Urinary bladder (tissue), 4 donors: ENCODE measurements at places on chromosomes 2 and 18.

- DNase-seq: no peak
Measured at GRCh38 chr2:169006665-169007064, 24.5 kb downstream of the ABCB11 start.

DNA sequence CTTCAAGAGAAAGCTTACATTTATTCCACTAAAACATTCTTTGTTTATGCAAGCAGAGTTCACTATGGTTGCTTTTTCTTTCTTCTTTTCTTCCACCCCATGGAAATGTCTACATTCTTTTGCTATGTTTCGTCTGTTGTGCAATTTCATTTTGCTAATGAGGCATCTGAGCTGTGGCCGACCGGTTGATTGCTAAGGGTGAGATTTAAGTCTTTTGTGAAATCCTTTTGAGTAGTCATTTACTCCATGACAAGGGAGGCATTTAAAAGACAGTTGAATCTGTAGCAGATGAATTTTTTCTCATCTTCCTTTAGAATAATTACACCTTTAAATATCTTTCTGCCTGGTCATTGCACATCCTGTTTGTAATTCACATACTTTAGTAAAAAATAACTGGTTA, 324.1 kb upstream of the THUMPD2 start:
- no peak for DNase-seq

DNA sequence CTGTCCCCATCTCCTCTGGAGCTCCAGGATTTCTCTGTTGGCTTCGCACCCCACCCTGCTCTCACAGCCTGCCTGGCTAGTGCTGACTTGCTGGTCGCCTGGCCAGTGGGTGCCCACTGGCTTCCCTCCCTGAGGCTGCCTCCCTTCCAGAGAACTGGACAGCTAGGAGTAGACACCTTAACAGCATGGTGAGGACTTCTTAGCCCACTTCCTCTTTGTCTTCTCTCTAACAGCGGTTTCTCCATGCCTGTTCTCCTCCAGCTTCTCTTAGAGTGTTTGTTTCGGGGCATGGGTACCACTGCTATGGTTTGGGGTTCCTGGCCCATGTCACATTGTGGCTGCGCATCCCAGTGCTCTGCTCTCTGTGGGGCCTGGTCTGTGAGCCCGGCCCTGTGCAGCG, 37.1 kb downstream of the ZNF532 start:
- no peak for DNase-seq

- no peak for DNase-seq
Measured at GRCh38 chr2:160609346-160609745, 115.7 kb upstream of the RBMS1 start.

GRCh38 chr2:27315122-27315521, 6.9 kb upstream of the UCN start:
- DNase-seq: no peak

DNA sequence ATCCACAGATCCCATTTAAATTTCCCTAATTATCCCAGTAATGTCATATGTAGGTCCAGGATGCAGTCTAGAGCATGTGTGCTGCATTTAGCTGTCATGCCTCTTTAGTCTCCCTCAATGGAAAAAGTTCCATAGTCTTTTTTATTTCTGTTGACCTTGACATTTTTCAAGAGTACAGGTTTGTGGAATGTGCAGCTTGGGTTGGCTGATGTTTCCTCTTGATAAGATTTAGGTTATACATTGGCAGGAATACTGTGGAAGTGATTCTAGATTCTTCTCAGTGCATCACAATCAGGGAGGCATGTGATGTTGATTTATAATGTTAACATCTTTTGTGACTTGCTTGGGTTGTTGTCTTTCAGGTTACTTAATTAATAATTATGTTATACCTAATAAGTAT, 42.5 kb downstream of the PPM1B start:
- no peak for DNase-seq

DNA sequence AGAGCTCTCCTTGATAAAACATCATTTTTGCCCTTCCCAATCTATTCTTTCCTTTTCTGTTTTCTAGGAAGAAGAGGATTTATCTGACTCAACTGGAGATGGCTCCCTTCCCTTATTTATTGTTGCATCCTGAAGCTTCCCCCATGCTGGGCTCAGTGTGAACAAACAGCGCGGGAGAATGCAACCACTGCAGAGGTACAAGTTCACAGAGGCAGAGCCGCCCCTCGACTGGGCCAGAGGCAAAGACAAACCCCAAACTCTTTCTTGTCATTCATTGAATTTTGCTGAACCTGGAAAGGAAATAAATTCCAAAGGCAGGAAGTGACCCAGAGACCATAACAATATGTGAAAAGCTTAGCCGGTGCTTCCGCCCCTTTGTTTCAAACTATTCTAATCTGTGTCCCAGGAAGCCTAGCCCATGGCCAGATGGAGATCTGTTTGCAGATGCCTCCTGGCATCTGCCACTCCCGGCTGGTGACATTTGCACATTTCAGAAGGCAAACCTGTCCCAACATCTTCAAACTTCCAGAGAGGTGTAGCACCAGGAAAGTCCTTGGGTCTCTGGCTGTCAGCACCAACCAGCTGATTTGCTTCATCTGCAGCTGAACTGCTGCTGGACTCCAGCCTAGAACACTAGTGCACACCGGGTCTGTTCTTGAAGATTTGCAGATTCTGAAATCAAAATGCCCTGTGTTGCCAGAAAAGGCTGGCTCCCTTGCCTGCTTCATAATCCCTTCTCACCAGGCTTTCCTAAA, 79.4 kb upstream of the MAP4K3 start:
- no peak for DNase-seq

DNA sequence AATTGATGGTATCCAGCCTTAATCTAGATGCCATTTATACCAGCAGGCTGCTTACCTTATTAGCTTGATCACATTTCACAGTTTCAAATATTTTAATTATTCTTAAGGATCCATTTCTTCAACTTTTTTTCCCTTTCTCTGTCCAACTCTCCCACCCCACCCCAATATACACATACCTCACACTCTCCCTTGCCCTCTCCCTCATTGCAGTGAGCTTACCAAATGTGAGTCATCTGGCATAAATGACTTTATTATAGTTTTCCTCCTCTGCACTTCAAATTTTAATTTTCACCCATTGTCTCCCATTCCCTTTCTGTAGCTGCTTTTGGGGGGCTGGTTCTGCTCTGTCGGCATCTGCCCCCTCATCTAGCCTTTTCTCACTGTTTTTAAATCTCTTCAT, 12.9 kb downstream of the HTR2B start:
- DNase-seq: no peak

- peak; percentile 62 for DNase-seq
Measured at GRCh38 chr2:177758591-177759371, 313.8 kb downstream of the PDE11A start.

DNA sequence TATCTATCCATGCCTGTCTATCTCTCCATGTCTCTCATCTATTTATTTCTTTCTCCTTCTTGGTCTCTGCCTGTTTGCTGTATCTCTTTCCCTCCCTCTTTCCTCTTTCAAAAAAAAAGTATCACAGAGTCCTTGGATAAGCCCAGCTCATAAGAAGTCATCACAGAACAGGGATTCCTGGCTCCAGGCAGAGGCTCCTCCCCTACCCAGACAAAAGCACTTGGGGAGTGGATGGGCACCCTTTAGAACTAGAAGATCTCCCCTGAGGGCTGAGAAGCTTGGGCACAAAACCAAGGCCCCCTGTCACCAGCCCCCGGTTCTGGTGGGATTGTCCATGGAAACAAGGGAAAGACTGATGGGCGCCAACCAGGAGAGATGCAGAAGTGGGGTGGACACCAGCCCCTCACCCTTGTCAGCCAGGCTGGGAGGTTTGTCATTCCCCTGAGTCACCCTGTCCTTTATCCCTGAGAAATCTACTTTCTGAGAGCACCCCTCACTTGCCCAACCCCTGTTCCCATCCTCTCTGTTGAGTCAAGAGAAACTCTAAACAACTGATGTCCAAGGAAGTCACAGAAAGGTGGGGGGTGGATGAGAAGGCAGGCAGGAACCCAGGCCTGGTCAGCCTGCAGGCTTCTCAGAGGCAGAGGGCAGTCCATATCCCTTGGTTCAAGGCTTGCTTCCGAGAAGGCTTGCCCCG, 127.1 kb downstream of the TNS1 start:
- DNase-seq: no peak

- DNase-seq: no peak
Measured at GRCh38 chr2:138649571-138649970, 130.6 kb downstream of the NXPH2 start.

GRCh38 chr2:23708771-23709170, 218.2 kb downstream of the ATAD2B start:
- no peak for DNase-seq

- no peak for DNase-seq
Measured at GRCh38 chr2:64846177-64846576, 143.0 kb upstream of the SLC1A4 start.

GRCh38 chr18:12849548-12849947, 34.5 kb downstream of the PTPN2 start:
- no peak for DNase-seq

DNA sequence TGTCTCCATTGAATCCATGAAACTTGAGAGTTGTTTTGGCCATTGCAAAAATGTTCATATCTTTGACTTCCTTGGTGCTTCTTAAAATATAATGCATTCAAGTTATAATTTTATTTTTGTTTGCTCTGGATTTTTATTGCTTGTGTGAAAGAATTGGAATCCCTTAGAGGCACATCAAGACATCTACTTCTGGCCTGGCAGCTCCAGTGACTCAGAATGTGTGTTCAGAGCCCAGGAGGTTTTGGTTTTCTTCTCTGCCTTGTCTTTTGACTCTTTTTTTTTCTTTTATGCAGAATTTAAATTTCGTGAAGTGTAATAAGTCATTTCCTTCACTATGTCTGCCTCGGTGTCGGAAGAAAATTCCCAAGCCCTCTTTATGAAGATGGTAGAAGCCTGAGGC, 180.2 kb downstream of the LTBP1 start:
- no peak for DNase-seq

GRCh38 chr2:99571533-99571932, 81.7 kb upstream of the REV1 start:
- no peak for DNase-seq

DNA sequence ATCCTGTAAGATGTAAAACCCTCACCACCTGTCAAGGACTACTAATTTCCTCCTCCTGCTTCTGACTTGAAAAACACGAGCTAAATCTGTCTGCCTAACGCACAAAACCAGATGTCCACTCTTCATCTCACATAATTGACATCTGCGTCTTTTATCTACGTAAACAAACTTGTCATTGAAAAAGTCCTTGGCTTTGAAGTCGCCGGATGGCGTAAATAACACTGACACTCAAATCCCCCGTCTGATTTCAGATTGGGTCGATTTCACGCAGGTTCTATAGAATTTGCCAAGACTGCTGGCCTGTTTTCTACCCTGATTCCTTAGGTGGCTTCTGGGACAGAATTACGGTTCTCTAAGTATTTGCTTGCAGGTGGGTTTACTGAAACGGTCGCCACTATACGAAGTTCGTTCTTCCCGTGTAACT, 539 bp upstream of the MOB4 start:
- peak; percentile 37 for DNase-seq

- DNase-seq: no peak
Measured at GRCh38 chr2:152509772-152510491, 175.0 kb downstream of the FMNL2 start.

DNA sequence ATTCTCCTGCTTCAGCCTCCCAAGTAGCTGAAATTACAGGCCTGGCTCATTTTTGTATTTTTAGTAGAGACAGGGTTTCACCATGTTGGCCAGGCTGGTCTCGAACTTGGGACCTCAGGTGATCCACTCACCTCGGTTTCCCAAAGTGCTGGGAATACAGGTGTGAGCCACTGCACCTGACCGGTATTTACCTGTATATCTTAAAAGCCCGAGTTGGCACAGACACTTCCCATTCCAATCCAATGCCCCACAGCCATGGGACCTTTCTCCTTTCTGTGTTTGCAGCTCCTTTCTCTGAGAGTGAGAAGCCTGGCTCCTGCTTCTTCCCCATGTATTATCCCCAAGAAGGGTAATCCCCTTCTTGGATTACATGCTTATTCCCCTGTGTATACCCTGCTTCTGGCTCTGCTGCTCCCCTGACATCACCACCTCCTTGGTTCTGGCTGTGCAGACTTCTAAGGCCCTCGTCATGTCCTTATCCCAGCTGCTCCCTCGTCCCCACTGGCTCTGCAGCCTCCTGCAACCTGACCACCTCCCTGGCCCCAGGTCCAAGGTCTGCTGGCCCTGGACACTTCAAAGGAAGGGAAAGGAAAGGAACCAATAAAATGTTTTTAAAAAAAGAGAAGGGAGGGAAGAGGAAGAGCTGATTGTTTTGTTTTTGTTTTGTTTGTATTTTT, 52.8 kb downstream of the INPP5D start:
- no peak for DNase-seq

DNA sequence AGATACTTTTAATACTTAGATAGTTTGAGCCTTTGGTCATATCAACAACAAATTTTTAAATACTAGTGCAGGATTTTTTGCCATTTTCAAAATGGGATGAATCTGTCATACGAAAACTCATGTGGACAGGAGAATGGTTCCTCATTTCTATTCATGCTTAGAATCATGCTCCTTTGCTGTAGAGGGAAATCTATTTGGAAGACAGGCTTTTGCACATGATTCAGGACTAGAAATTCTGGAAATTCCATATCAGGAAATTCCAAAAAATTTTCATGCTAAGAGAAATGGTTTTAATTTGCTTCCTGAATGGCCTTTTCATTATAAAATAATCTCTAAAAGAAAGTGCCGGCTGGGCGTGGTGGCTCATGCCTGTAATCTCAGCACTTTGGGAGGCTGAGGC, 39.3 kb downstream of the MOGAT1 start:
- DNase-seq: no peak

DNA sequence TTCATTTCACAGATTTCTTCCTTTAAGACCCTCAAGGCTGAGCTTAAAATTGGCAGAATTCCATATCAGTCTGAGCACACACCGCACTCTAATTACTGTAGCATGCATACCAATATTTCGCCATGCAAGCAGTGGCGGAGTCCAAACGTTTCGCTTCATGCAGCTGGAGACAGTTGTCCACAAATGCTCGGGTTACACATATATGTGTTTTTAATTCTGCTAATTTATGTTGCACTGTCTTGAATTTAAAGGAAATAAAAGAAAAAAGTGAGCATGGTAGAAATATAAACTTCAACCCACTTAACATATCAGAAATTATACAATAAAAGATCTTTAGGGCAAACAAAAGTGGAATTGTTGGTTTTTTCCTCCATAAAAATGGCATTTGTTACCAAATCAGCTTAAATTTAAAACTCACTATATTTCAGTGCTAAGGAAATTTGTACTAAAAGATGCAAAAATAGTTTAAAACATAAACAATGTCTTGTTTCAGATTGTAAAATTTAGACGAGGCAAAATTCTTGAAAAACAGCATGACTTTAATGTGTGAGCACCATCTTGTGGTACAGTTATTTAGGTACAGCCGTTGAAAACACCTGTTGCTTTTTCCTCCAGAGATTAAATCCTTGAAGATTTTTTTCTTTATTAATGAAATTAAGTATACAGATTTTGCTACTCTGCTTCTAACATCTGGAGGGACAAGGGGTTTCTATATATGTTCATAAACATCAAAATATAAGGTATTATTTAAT, 24.1 kb upstream of the KANSL1L start:
- no peak for DNase-seq

GRCh38 chr2:58890865-58891525, 649.9 kb upstream of the FANCL start:
- no peak for DNase-seq
